ENCODE measurements at places on chromosomes 2 and 18. TPM values are rescaled to one million over a fixed set of nuclear protein-coding genes. Genes with fewer than 3 reads are reported as not detected.

Gene ERFE
- total RNA-seq, result 6.3 TPM

DNA sequence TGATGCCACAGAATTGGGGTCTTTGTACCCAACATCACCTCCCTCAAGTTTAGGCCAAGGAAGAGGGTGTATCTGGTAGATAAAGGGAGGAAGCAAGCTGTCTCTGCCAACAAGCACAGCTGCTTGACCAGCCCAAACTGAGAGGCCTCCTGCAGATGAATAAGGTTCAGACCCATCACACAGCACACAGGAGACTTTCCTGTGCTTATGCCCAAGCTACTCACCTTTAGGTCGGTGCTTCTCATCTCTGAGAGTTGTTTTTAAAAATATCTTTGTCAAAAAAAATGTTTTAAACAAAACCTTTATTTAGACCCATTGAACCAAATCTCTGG, 24.7 kb upstream of the SP3 start:
- H3K4me1 ChIP-seq, result peaks cover 7% of the 10 kb centered on the region
- H3K27me3 ChIP-seq, result no peaks in the 10 kb centered on the region
- no peak for DNase-seq
- H3K4me3 ChIP-seq, result no peak overlapping the region
- H3K27ac ChIP-seq, result 0 out of 2 replicates have a peak overlapping the region, but pooled peaks have one; percentile 22
- H3K36me3 ChIP-seq, result no peaks in the 10 kb centered on the region

DNA sequence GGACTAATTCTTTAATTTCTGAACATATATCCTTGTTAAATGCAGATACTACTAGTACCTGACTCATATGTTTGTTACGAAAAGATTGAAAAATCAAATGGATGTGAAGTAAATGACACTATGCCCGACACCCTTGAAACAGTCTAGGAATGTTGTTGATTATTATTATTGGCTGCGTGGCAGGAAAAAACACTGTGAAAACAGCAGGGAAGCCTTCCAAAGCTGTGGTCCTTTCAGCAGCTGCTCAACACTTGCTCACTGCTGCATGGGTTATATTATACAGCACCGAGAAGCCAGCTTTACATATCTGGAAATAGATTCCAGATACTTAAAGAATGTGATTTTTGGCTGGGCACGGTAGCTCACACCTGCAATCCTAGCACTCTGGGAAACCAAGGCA, 26.5 kb downstream of the CRYGD start:
- H3K4me1 ChIP-seq, result peaks cover 19% of the 10 kb centered on the region
- no peak for DNase-seq
- no peak overlapping the region for H3K27ac ChIP-seq
- no peak overlapping the region for H3K4me3 ChIP-seq
- no peaks in the 10 kb centered on the region for H3K27me3 ChIP-seq

Gene POTEE
- 2.2 TPM for total RNA-seq

GRCh38 chr2:218849721-218850120, 9.9 kb upstream of the WNT6 start:
- peaks cover 32% of the 10 kb centered on the region for H3K27me3 ChIP-seq
- H3K27ac ChIP-seq, result no peak overlapping the region
- H3K36me3 ChIP-seq, result peaks cover 13% of the 10 kb centered on the region
- no peak for DNase-seq

GRCh38 chr2:186841940-186842339, 7.0 kb downstream of the ZSWIM2 start:
- H3K36me3 ChIP-seq, result no peaks in the 10 kb centered on the region
- DNase-seq, result no peak
- H3K4me1 ChIP-seq, result no peaks in the 10 kb centered on the region
- no peak overlapping the region for H3K27ac ChIP-seq

- H3K36me3 ChIP-seq, result no peaks in the 10 kb centered on the region
- no peaks in the 10 kb centered on the region for H3K27me3 ChIP-seq
- no peak overlapping the region for H3K4me3 ChIP-seq
Observed at GRCh38 chr18:9858642-9859041, 27.1 kb upstream of the TXNDC2 start.

Gene ARL6IP6
- 40.4 TPM for total RNA-seq

- H3K4me3 ChIP-seq, result no peak overlapping the region
- H3K27ac ChIP-seq, result no peak overlapping the region
- no peak for DNase-seq
- peaks cover 14% of the 10 kb centered on the region for H3K4me1 ChIP-seq
- no peaks in the 10 kb centered on the region for H3K36me3 ChIP-seq
Observed at GRCh38 chr2:209474960-209475359, 51.1 kb downstream of the MAP2 start.

DNA sequence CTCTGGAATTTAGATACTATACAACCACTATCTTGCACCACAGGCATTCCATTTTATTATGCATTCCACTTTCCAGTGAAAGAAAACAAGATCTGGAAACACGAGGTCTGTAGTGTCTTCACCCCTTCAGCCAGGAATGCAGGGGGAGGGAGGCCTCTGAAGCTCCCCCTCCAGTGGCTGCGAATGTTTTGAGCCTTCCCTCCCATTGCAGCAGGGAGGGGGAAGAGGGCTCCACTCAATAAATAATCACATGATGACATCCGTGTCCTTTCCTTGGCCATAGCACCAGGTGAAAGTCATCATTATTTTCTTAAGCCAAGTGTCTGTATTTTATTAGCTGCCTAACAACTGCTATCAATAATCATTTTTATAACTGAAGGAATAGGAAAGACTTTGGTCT, 38.6 kb downstream of the ALPK2 start:
- DNase-seq, result peak; percentile 29
- H3K27me3 ChIP-seq, result no peaks in the 10 kb centered on the region
- no peak overlapping the region for H3K4me3 ChIP-seq
- H3K27ac ChIP-seq, result peak overlapping the region; percentile 61
- H3K4me1 ChIP-seq, result peaks cover 17% of the 10 kb centered on the region

Gene GATA6
- total RNA-seq, result 0.21 TPM

DNA sequence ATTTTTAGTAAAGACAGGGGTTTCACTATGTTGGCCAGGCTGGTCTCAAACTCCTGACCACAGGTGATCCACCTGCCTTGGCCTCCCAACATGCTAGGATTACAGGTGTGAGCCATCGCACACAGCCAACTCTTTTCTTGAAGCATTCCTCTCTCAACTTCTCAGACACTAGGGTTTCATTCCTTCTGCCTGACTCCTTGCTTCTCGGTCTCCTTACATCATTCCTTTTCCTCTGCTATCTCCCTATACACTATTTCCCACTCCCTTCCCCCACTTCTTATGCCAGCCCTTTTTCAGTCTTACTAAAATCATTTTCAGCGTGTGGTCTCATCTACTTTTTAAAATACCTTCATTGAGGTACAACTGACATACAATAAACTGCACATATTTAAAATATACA, 6.1 kb downstream of the SOS1 start:
- H3K4me1 ChIP-seq, result peaks cover 42% of the 10 kb centered on the region
- H3K27ac ChIP-seq, result peak overlapping the region; percentile 9
- DNase-seq, result no peak

GRCh38 chr18:627231-627630, 30.2 kb upstream of the TYMS start:
- no peak overlapping the region for H3K4me3 ChIP-seq
- no peak overlapping the region for H3K27ac ChIP-seq
- DNase-seq, result no peak
- H3K27me3 ChIP-seq, result no peaks in the 10 kb centered on the region

DNA sequence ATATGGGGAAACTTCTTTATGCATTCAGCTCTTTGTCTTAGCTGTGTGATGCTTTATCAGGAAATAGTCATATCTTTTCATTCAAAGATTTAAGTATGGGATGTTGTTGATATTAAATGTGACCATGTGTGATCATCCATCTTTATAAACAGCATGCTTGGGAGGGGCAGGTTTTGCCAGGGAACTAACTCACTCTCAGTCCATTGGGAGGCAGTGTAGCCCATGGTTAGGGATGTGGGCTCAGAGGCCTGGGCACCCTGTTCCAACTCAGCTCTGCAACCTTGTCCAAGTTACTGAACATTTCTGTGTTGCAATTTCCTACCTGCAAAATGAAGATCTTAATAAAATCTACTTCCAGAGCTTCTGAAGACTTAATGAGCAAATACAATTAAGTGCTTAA, 92.0 kb upstream of the BCL2L11 start:
- peaks cover 25% of the 10 kb centered on the region for H3K4me1 ChIP-seq
- peaks cover 6% of the 10 kb centered on the region for H3K36me3 ChIP-seq
- no peak for DNase-seq
- no peaks in the 10 kb centered on the region for H3K27me3 ChIP-seq
- no peak overlapping the region for H3K27ac ChIP-seq

DNA sequence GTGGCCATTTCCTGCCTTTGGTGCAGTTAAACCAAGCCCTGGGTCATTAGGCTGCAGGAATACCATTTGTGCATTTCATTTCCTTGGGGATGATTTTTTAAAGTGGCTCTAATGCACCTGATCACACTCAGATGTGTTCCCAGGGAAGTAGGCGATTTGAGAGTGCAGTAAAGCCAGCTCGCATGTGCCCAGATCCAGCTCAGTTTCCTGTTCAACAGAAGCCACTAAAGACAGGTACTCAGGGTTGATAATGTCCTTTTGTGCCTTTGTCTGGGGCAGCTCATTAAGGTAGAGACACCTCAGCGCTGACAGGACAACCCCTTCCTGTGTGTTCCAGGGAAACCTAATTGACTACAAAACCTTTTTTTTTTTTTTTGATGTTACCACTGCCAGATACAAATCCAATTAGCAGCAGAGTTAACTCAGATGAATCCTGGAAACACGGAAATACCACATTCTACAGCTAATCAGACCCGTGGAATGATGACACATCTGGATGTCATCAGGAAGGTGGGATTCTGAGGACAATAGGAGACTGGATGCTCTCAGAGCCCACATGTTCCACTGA, 15.2 kb upstream of the CHRNA1 start:
- no peak overlapping the region for H3K27ac ChIP-seq
- no peak overlapping the region for H3K4me3 ChIP-seq
- no peak for DNase-seq
- H3K4me1 ChIP-seq, result peaks cover 74% of the 10 kb centered on the region
- no peaks in the 10 kb centered on the region for H3K36me3 ChIP-seq

GRCh38 chr2:182503886-182504285, 77.0 kb upstream of the PDE1A start:
- no peaks in the 10 kb centered on the region for H3K27me3 ChIP-seq
- no peak overlapping the region for H3K27ac ChIP-seq
- no peaks in the 10 kb centered on the region for H3K36me3 ChIP-seq
- H3K4me3 ChIP-seq, result no peak overlapping the region
- DNase-seq, result no peak
- H3K4me1 ChIP-seq, result peaks cover 14% of the 10 kb centered on the region

Gene IHH
- total RNA-seq, result not detected

- H3K27ac ChIP-seq, result no peak overlapping the region
- H3K4me3 ChIP-seq, result no peak overlapping the region
- no peaks in the 10 kb centered on the region for H3K36me3 ChIP-seq
- peak; percentile 78 for DNase-seq
Observed at GRCh38 chr2:169141713-169142352, 72.5 kb downstream of the DHRS9 start.

Gene FTCDNL1
- 1.8 TPM for total RNA-seq

DNA sequence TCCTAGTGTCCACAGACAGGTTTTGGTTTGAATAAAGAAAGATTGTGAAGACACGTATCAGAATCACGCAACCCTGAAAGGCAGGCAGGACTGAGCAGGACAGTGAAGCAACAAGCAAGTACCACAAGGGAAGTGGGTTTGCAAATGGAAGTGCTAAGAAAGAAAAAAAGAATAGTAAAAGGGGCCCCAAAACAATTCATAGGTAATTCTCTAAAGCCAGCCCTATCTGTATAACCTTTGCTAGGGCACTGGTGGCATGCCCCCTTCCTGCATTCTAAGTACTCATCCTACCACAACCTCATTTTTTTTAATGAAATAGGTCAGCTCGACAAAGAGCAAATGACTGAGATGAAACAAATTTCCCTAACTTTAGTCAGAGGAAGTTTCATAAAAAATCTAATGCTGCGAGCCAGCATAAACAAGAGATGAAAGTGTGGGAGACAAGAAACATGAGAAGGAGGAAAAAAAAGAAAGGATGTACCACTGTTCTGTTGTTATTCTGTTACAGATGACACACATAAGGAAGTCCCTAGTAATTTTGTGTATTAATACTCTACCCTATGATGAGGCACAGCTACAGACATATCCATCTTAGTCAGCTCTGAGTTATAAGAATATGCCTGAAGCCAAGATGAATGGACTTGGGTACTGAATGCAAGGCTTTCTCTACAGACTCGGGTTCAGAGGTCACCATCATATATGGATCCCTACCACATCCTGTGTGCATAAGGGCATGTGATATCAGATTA, 32.2 kb downstream of the IKZF2 start:
- H3K4me1 ChIP-seq, result peaks cover 12% of the 10 kb centered on the region
- H3K36me3 ChIP-seq, result no peaks in the 10 kb centered on the region
- H3K4me3 ChIP-seq, result no peak overlapping the region

DNA sequence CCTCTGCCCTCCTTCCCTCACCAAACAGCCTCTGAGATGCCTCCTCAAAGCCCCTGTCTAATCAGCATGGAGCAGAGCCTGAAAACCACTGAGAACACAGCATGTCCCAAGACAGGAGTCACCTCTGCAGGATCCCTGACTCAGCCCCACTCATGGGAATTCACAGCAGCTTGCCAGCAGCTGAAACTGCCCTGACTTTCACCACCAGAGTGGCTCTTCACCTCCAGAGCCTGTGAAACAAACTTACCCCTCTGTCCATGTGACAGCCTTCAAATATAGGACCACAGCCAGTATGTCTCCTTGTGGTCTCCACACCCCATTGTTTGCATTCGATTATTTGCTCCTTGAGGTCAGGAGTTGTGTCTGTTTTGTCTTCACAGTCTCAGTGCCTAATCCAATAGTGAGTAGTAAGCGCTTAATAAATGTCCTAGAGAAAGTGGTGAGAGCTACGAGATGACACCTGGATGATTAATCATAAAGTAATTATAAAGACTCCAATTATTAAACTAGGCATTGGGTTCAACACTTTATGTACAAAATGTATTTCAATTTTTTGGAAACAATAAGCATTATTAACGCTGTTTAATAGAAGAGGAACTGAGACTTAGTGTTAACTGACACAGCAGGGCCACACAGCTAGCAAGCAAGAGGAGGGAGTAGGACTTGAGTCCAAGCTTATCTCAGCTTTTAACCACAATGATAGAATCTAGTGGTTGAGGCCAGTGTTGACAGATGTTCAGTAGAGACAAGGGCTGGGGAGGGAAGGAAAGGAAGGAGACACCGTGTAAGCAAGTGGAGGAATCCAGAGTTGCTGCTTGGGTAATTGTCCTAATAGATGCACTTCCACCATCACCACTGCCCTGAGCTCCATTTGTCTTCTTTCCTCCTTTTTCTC, 358.7 kb upstream of the TNP1 start:
- H3K4me3 ChIP-seq, result no peak overlapping the region
- peaks cover 5% of the 10 kb centered on the region for H3K4me1 ChIP-seq
- DNase-seq, result no peak

GRCh38 chr2:168538534-168538933, 82.5 kb downstream of the CERS6 start:
- peaks cover 16% of the 10 kb centered on the region for H3K36me3 ChIP-seq
- no peak overlapping the region for H3K27ac ChIP-seq
- peaks cover 27% of the 10 kb centered on the region for H3K4me1 ChIP-seq
- DNase-seq, result no peak

GRCh38 chr18:3885209-3885792, 435.3 kb downstream of the TGIF1 start:
- no peak overlapping the region for H3K27ac ChIP-seq
- no peaks in the 10 kb centered on the region for H3K36me3 ChIP-seq
- H3K4me3 ChIP-seq, result no peak overlapping the region
- DNase-seq, result no peak

- no peak overlapping the region for H3K27ac ChIP-seq
- H3K36me3 ChIP-seq, result no peaks in the 10 kb centered on the region
- no peaks in the 10 kb centered on the region for H3K27me3 ChIP-seq
- H3K4me1 ChIP-seq, result peaks cover 14% of the 10 kb centered on the region
Observed at GRCh38 chr2:113185664-113186432, 12.1 kb downstream of the PSD4 start.

GRCh38 chr2:205188239-205189138, 493.8 kb upstream of the NRP2 start:
- H3K4me1 ChIP-seq, result peaks cover 8% of the 10 kb centered on the region
- H3K4me3 ChIP-seq, result no peak overlapping the region
- H3K27ac ChIP-seq, result no peak overlapping the region
- no peaks in the 10 kb centered on the region for H3K27me3 ChIP-seq
- H3K36me3 ChIP-seq, result no peaks in the 10 kb centered on the region
- no peak for DNase-seq
